ENCODE measurements at places on chromosomes 6 and 20.
A peak's percentile ranks its signal among the peaks of the same experiment; 100 is the strongest.

GRCh38 chr20:44399446-44399845 is 43.9 kb downstream of the HNF4A start:
- DNase-seq, result no peak

DNA sequence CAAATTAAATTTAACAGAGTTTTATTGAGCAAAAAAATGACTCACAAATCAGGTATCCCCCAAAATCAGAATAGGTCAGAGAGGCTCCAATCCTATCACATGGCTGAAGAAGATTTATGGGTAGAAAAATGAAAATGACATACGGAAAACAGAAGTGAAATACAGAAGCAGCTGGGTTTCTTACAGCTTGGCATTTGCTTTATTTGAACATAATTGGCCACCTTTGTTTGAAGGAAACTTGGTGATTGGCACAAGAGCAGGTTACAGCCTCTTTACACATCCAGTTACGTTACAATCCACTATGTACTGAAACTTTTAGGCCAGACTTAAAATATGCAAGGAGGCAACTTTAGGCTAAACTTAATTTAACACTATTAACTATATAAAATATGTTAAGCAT is 11.7 kb upstream of the TREM2 start:
- DNase-seq, result no peak

GRCh38 chr6:160239929-160240690 is 18.5 kb downstream of the SLC22A2 start:
- DNase-seq, result no peak

DNA sequence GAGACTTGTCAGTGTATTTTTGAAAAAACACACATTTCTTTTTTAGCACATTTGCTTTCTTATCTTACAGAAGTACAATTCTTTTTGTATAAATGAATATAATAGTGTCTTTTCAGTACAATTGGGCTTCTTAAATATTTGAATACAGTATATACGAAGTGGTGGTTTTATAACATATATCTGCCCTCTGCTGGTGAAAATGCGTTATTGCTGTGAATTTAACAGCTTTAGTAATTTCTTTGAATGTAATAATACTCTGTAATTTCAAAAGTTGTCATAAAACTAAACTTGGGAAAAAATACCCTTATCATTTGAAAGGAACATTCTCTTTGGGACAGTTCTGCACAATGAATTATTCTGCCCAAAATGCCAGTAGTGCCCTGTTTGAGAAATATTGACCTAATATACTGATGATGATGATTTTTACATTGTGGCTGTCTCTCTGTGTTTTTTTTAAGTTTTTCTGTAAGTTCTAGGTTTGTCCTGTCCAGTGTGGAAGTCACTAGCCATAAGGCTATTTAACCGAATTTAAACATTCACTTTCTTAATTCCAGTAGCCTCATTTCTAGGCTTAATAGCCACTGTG is 19.0 kb downstream of the SMAP1 start:
- DNase-seq, result peak; percentile 73

GRCh38 chr6:132382630-132383175 is 18.6 kb downstream of the MOXD1 start:
- DNase-seq, result no peak

- no peak for DNase-seq
Measured at GRCh38 chr6:81194374-81194773, 558.1 kb downstream of the TENT5A start.
